ENCODE measurements at places on chromosomes 3 and 15. TPM values are rescaled to one million over a fixed set of nuclear protein-coding genes. Genes with fewer than 3 reads are reported as not detected.

The SLC28A1 gene
- not detected for total RNA-seq

DNA sequence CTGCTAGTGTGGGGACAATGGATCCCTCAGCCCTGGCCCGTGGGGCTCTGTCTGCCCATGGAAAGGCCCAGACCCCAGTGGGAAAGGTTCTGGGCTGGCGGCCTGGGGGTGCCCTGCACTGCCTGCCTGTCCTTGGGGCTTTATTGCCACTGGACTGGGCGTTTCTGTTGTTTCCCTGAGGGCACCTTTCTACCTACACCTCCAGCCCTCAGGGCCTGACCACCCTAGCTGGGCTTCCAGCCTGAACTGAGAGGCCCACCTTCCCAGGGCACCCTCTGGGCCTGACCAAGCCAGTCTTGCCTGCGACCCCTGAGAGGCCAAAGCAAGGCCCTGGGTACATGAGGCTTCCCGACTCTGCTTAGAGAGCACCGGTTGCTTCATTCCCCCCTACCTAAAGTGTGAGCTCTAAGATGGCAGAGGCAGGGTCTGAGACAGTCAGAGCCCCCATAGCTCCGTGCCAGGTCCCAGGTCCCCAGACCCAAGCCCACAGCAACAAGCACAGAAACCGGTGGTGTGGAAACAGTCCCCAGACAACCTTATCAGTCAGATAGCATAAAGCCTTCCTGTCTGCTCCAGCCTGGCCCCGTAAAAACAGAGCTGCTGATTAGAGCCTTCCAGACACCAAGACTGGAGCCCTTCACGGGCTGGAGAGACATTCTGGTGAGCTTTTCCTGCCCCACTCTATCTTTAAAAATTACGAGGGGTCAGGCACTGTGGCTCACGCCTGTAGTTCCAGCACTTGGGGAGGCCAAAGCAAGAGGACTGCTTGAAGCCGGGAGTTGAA lies 102.8 kb downstream of the CHSY1 start:
- H3K27me3 ChIP-seq, result no peaks in the 10 kb centered on the region
- H3K4me1 ChIP-seq, result peaks cover 9% of the 10 kb centered on the region
- H3K27ac ChIP-seq, result no peak overlapping the region
- no peaks in the 10 kb centered on the region for H3K36me3 ChIP-seq
- peak; percentile 34 for DNase-seq

DNA sequence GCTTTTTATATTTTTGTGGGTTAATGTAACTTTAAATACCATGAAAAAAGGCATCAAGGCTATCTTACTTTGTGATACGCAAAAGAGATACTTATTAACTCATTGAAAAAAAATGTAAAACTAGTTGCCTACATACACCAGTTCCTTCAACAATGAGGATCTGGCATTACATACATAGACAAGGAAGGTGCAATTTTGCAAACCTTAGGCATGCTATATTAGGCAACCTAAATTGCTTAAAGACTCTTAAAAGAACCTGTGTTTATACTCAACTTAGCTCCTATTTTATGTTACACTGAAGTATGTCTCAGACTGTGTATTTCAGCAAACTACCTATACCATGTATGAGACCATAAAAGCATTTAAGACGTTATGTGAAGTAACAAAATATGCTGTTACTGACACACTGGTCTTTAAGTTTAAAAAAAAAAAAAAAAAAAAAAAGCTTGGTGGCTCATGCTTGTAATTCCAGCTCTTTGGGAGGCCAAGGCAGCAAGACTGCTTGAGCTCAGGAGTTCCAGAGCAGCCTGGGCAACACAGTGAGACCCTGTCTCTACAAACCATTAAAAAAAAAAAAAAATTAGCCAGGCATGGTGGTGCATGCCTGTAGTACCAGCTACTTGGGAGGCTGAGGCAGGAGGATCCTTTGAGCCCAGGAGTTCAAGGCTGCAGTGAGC lies 9.1 kb downstream of the TASOR start:
- no peak for DNase-seq
- no peaks in the 10 kb centered on the region for H3K27me3 ChIP-seq
- peaks cover 44% of the 10 kb centered on the region for H3K36me3 ChIP-seq

- peaks cover 4% of the 10 kb centered on the region for H3K4me1 ChIP-seq
- no peak overlapping the region for H3K4me3 ChIP-seq
- DNase-seq, result no peak
- no peaks in the 10 kb centered on the region for H3K27me3 ChIP-seq
These were observed 14.9 kb downstream of the ACOX2 start for GRCh38 chr3:58521917-58522631.

All from lower lobe of right lung (tissue), 2 donors.